NCI-H460 (cell line): ENCODE measurements at places on chromosomes 5 and 9. TPM values are rescaled to one million over a fixed set of nuclear protein-coding genes. Genes with fewer than 3 reads are reported as not detected.
A peak's percentile ranks its signal among the peaks of the same experiment; 100 is the strongest.

DNA sequence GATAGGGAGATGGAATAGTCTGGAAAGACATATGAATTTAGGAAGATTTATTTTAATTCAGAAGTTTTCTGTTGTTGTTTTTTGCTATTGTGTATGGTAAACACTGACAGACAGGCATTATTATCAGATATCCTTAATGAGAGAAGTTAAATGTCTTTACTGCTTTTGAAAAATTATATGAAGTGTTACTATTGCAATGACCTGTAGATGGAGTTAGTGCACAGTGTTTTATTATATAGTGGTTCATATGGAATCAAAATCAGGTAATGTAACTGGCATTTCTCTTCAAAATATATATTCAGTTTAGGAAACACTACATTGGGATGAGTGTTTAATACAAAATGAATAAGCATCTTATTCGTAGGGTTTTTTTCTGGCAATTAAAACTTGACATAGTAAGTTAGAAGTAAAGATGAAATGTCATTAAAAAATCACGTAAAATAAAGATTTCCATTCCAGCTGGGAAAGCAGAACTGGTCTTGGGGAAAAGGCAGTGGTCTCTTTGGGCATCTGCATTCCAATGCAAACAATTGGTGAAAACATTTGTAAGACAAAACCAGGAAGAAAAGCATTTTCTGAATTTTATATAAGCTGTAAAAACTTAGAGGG is 3.9 kb downstream of the GABRA1 start:
- peak; percentile 3 for DNase-seq

- DNase-seq = no peak
Observed at GRCh38 chr9:120110520-120110919, 469.4 kb downstream of the CDK5RAP2 start.

DNA sequence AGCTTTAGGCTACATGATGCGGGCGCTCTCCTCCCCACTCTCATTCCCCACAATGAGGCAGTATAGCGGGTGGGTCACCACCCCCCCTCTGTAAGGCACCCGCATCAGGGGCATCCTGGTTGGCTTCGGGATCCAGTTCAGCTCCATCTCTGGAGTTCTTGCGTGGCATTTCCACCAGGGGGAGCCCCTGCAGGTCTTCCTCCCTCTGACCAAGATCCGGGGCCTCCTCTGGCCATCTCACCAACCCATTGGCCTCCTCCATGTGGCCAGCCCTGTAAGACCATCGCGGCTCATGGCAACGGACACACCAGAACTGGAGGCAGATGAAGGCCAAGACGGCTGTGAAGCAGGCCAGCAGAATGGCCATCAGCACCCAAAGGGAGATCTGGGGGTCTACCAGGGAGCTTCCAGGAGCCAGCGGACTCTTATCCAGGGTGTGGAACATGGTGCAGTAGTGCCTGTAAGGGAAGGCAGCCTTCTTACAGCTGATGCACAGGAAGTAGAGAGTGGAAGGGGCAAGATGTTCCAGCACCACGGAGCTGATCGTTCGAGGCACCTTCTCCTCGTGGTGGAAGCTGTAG is 77.0 kb downstream of the CYFIP2 start:
- peak; percentile 46 for DNase-seq

DNA sequence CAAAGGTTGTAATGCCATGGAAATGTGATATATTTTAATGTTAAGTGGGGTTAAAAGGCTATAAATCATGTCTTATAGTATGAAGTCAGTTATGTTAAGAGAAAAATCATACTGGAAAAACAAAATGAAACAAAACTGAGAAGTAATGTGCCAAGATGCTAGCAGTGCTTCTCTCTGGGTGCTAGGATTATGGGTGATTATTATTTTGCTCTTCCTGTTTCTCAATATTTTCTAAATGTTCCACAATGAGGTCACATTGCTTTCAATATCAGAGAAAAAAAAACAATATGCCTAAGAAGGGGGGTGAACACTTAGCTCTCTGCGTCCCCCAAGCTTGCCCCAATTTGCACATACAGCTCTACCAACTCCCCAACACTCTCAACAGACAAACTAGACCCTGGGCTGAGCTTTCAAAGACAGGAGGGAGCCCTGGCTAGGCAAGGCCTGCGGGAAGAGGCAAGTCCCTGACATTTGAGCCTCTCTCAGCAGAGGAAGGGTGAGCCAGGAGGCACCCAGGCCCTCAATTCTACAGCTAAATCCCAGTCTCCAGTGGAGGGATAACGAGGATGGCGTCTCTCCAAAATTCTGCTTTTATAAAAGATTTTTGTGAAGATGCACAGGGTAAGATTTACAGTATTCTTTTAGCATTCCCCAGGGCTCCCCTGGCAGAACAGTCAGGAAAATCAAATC is 24.4 kb downstream of the WHRN start:
- no peak for DNase-seq

DNA sequence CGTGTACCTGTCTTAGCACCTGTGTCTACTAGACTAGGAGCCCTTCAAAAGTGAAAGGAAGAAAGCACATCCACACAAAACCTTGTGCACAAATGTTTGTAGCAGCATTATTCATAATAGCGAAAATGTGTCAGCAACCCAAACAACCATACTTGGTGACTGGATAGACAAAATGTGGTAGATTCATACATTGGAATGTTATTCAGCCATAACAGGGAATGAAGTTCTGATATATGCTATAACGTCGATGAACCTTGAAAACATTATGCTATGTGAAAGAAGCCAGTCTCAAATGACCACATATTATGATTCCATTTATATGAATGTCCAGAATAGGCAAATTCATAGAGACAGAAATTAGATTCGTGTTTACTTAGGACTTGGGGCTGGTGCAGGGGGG is 57.8 kb upstream of the LARP1 start:
- no peak for DNase-seq

DNA sequence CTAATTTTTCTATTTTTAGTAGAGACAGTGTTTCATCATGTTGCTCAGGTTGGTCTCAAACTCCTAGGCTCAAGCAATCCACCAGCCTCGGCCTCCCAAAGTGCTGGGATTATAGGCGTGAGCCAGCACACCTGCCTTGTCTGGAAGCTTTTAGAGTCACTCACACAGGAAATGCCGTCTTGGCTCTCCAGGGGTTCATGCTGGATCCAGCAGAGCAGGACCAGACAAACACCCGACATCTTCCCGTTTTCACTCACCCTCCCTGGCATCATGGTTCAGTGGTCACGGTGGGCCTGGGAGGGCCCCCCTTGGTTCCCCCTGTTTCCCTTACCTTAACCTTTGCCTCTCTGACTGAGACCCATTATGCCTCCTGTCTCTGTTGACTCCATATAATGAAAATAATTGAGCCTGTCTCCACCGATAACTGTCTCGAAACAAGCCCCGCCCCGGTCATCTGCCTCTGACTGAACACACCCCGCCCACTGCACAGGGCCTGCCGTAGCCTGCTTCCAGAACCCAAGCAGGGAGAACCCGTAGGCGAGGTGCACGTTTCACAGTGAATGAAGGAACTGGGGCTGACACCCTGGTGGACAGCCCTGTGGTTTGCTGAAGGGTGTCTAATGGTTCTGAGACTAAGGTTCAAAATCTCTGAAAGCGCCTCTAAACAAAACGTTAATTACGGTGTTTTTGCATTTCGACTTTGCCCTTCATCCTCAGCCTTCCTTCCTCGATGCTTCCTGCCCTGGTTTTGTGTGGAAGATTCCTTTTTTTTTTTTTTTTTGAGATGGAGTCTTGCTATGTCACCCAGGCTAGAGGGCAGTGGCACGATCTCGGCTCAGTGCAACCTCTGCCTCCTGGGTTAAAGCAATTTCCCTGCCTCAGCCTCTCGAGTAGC is 39.7 kb upstream of the SPRY4 start:
- no peak for DNase-seq

DNA sequence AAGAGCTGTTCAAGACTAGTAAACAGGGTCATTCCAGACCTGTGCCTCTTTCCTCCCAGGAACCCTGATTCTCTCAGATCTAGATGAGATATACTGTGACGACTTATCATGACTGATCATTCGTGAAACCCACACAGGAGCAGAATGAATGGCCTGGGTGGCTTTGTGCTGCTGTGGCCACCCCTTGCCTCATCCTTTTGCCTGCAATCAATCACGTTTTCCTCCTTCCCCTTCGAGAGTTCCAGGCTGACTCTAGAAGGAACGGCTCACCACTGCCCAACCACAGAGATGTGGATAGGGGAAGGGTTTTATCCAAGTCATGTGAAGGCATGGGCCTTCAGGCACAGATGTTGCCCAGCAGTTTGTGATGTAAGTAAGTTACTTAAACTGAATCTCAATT is 5.8 kb downstream of the ANXA6 start:
- DNase-seq = no peak

GRCh38 chr9:91803970-91804752 is 145.9 kb downstream of the ROR2 start:
- DNase-seq = no peak

- no peak for DNase-seq
Observed at GRCh38 chr5:81750308-81751008, 439 bp downstream of the SSBP2 start.

DNA sequence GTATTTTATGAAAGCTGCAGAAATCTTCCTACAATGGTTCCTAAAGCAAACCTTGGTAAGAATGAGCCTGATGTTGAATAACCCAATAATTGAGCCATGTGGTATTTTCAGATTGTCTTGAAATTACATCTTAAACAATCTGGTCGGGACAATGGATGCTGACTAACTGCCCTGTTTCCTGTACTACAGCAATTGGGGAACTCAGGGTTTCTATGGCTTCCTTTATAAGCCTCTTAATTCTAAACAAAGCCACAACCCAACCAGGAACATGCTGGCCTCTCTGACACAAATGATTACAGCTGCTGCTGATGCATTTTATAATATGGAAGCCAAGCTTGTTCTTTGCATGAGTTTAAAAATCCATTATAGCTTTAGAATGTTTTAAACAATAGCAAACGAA is 30.2 kb downstream of the PTPN3 start:
- DNase-seq = no peak

DNA sequence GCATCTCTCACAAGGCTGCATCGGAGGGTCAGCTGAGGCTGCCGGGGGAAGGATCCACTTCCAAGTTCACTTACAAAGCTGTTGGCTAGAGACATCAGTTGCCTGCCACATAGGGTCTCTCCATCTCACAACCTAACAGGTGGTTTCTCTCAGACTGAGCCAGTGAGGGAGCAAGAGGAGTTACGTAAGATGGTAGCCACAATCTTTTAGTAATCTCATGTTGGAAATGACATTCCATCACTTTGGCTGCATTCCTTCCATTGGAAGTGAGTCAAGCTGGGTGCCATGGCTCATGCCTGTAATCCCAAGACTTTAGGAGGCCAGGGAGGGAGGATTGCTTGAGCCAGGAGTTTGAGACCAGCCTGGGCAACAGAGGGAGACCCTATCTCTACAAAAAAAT is 7.4 kb upstream of the GRK6 start:
- DNase-seq = no peak

- no peak for DNase-seq
Observed at GRCh38 chr9:87683751-87684626, 41.9 kb upstream of the CTSL start.

- DNase-seq = peak; percentile 66
Observed at GRCh38 chr5:151864061-151864748, 60.4 kb downstream of the GLRA1 start.

DNA sequence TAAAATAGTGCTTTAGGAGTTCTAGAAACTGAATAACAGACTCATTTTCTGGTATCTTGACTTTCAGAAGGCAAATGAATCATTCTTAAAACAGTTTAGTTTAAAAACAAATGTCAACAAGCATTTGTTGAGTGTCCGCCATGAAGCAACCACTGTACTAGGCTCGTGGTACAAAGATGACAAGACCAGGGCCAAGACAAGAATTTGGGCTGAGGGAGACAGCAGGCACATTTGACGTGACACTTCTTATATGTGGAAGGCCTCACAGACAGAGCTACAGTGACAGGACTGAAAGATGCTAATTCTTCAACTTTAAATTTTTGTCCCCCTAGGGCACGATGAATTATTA is 14.4 kb upstream of the ZNF131 start:
- no peak for DNase-seq

GRCh38 chr9:108053555-108054061 is 564.0 kb upstream of the KLF4 start:
- no peak for DNase-seq

DNA sequence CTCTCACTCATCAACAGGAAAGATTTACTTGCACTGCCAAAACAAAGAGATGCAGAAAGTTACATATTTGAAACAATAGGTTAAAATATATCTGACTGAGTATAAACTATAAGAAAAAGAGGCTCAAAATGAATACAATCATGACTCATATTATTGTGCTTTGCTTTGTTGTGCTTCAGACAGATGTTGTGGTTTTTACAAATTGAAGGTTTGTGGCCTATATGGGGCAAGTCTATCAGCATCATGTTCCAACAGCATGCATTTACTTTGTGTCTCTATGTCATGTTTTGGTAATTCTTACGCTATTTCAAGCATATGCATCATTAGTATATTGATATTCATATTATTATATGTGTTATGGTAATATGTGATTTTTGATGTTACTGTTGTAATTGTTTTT is 330.0 kb downstream of the PRR16 start:
- DNase-seq = no peak

DNA sequence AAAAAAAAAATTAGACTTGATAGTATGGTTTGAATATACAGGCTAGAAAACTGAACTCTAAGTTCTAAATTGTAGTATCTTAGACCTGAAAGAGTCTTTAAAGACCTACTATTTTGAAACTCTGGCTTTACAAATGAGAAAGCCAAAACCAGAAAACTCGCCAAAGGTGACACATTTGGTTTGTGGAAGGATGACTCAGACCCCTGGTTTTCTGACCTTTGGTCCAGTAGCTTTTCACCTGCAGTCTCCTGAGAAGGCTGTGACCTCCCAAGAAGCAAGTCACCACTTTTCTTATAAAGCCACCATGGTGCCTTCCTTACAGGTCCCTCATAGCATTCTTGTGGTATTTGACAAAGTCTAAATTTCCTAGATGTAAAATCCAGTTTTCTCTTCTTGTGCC is 102.1 kb upstream of the CEP78 start:
- DNase-seq = no peak

- peak; percentile 51 for DNase-seq
Observed at GRCh38 chr9:36924071-36924470, 110.0 kb downstream of the PAX5 start.

DNA sequence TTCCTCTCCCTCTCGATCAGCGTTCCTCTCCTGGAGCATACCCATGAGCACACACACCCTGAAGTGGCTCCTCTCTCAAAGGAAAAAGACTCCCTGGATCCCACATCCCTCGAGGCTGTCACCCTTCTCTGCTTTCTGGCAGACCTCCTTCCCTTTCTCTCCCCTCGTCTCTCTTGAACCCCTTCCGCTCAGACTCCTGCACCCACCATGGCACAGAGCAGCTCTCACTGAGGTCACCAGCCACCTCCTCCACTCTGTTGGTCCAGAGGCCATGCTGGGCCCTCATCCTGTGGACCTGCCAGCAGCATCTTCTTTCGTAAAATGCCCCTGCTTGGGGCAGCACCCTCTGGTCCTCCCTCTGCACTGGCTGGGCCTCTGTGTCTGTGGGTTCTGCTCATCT is 5.7 kb downstream of the B4GALT7 start:
- no peak for DNase-seq

GRCh38 chr9:122158202-122158601 is 1.4 kb downstream of the NDUFA8 start:
- peak; percentile 22 for DNase-seq

GRCh38 chr9:120846251-120846889 is 3.6 kb upstream of the PSMD5 start:
- no peak for DNase-seq

NUTM2G gene
- total RNA-seq = not detected in 2 replicates

RNF208 gene
- 0.37 and 0.40 TPM in 2 replicates for total RNA-seq

RNF183 gene
- 0.32 TPM in 1 of 2 replicates, not detected in the other for total RNA-seq

LTC4S gene
- 0.81 and 0.87 TPM in 2 replicates for total RNA-seq

PLEKHG4B gene
- not detected in 2 replicates for total RNA-seq

SLC6A18 gene
- total RNA-seq = not detected in 2 replicates

GAS1 gene
- total RNA-seq = 5.0 and 5.4 TPM in 2 replicates

KLHL3 gene
- total RNA-seq = 3.2 and 5.0 TPM in 2 replicates

CAVIN4 gene
- 0.67 and 1.4 TPM in 2 replicates for total RNA-seq

ZNF474 gene
- total RNA-seq = 0.22 TPM in 1 of 2 replicates, not detected in the other

PRR16 gene
- 1.1 and 1.4 TPM in 2 replicates for total RNA-seq
